ENCODE measurements at places on chromosomes 2 and 18.
A peak's percentile ranks its signal among the peaks of the same experiment; 100 is the strongest.

- peak; percentile 55 for DNase-seq
These were observed 102.3 kb downstream of the TGIF1 start for GRCh38 chr18:3552305-3552704.

- DNase-seq, result no peak
These were observed 166.8 kb upstream of the CHAC2 start for GRCh38 chr2:53600815-53601214.

DNA sequence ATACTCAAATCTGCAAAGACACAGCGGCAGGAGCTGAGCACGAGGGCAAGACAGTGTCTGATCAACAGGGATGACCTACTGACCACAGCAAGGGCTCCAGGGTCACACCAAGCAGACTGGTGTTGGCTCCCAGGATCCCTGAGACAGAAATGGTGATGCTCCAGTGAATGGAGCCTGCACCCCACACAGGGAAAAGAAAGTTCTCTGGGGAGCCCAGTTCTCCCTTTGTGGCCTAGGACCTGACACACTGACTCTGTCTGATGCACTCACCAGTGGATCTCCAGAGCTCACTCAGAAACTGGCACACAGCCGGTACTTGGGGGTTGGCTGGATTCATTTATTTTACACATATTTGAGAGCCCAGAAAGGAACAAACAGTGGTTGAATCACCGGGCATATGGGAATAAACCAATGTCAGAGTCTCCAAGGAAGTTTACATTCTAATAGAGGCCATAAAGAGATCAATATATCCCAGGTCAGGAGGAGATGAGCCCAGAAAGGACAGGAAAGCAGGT is 215.6 kb upstream of the ARL4C start:
- no peak for DNase-seq

DNA sequence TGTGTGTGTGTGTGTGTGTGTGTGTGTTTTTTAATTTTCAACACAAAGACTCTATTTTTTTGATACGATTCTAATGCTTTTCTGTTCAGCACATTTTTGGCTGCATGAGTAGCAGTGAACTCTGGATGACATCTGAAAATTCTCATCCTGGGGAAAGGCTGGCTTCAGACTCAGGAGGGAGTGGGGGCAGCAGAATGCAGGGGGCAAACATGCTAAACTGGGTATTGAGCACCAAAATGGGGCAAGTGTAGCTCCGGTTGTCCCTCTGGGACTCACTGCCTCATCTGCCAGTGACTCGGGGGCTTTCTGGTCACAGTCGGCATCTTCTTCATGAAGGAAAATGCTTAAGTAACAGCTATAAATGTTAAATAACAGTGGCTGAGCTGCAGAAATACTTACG is 116.8 kb upstream of the PID1 start:
- no peak for DNase-seq

GRCh38 chr2:47688561-47688960 is 94.4 kb upstream of the MSH6 start:
- no peak for DNase-seq

DNA sequence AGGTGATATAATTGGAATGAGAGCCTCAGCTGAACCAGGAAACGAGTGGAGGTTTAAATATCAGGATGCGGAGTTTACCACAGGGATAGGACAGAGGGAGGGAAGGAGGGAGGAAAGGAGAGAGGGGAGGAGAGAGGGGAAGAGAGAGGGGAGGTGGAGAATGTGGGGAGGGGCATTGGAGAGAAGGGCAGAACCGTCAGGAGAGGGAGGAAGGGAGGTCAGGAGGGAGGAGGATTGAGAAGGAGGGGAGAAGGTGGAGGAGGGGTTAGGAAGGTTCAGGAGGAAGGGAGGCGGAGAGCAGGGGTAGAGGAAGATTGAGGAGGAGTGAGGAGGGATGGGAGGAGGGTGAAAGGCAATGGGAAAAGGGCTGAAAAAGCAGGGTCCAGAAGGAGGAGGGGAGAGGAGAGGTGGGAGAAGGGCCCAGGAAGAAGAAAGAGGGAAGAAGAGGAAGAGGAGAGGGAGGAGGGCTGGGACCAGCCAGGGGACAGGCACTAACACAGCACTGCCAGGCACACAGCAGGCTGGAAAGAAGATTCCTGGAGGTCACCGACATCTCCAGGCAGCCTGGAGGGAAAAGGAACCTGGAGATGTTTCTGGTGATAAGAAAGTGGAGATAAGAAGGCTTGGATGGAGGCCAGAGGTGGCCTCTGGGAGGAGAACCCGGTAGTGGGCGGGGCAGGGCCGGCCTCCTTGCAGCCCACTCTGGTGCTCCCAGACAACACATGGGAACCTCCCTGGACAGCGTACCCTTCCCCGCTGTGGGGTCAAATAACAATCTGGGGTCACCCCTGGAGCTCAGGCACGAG is 176.7 kb upstream of the SMAD2 start:
- peak; percentile 62 for DNase-seq

DNA sequence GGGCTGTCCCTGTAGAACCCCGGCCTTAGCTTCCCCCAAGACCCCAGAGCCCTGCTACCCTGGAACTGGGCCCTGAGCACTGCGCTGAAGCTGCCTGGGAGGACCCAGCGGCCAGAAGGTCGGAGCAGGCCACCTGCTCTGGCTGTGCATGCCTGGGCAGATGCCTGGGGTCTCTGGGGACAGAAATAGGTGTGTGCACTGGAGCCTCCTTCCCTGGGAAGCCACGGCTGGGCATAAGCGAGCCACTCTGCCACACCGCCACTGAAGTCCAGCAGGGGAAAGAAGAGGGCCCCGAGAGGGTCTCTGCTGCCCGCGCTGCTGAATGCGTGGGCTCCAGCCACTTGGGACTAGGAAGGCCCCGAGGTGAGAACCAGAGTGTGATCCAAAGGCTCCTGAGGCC is 6.7 kb downstream of the GBX2 start:
- DNase-seq, result peak; percentile 48

GRCh38 chr2:33913071-33913616 is 314.0 kb upstream of the FAM98A start:
- no peak for DNase-seq

DNA sequence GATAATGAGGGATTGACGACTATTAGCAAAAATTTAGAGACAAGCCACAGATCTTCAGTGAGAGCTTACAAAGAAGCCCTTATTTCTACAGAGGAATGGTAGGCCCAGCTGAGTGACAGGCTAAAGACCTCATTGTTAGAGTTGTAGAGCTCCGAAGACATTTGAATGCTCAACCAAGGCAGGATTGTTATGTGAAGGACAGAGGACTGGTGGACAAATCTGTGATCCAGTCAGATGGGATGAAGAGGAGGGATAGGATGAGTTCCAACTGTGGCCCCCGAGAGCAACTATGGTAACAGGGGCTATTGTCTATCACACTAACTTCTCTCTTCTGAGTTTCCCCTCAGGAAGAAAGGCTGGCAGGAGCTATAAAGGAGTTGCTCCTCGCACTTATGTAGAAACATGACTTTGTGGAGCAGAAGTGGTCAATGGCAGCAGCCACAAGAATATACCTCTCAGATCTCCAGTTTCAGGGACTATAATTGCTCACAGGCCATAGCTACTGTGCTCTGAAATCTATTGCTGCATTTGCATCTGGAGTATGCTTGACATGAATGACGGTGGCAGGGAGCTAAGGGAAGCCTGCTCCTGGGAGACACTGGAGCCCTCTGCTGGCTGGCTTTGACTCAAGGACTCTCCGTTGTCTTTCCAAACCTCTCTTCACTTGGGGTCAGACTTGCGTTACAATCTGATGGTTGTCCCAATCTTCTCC is 50.3 kb upstream of the GREB1L start:
- peak; percentile 89 for DNase-seq

DNA sequence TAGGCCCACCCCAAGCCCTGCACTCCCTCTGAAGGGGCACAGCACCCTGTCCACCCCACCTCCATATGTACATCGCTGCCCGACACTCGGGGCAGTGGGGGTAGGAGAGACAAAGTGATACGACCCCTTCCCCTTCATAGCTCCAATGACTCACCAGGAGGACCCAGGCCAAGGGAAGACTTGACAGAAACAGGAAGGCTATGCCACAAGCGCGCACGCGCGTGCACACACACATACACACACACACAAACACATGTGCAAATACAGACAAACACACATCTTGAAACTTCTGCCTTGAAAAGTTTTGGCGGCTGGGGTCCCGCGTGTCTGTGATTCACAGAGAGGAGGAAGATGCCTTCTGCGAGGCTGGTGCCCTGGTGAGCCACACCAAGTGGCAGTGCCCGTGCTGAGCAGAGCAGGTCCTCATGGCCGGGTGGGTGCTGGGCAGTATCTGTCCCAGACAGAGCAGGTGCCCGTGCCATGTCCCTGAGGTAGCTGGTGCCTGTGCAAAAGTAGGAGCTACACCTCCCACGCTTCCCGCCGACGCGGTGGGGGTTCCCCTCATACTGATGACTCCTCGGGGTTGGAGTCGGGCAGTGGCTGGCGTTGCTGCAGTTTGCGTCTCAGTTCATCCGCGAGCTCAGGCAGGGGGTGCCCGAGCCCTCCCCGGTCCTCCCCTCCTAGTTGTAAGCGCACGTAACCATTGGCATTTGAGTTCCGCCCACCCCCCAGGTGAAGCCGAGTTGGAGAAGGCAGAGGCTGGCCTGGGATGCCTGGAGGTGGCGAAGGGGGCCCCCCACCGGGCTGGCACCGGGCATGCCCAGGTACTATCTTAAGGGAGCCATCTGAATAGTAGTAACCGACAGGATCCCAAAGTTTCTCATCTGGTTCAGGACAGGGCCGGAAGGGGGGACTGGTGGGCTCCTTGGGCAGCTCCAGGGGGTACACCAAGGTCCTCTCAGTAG is 2.5 kb upstream of the ANKRD39 start:
- peak; percentile 49 for DNase-seq

DNA sequence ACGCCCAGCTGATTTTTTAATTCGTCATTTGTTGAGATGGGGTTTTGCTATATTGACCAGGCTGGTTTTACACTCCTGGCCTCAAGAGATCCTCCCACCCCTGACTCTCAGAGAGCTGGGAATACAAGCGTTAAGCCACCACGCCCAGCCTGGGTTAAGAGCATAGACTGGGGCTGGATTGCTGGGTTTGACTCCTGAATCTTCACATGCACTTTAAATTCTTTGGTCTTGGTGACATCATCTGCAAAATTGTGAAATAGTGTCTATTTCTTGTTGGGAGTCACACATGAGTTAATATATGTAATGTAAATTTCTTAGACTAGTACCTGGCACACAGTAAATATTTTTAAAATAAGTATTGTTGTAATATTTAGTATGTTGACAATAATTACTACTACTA is 257.4 kb downstream of the DOK6 start:
- DNase-seq, result no peak

DNA sequence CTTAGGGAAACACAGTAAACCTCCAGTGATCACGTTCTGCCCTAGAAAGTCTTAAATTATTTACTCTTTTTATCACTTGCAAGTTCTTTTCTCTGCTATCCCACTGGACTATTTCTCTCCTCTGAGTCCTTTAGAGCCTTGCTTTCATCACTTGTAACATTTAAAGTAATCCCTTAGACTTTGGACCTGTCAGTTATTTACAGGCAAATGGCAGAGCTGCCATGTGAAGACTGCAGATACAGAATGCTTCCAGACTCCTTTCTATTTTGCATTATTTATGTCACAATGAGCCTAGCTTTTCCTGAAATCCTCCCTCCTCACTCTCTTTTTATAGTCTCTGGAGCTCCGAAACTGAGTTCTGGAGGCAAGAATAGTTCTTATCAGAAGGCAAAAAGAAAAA is 325.6 kb upstream of the TRIB2 start:
- DNase-seq, result no peak

GRCh38 chr18:63477968-63478367 is 1.2 kb downstream of the SERPINB5 start:
- peak; percentile 62 for DNase-seq

DNA sequence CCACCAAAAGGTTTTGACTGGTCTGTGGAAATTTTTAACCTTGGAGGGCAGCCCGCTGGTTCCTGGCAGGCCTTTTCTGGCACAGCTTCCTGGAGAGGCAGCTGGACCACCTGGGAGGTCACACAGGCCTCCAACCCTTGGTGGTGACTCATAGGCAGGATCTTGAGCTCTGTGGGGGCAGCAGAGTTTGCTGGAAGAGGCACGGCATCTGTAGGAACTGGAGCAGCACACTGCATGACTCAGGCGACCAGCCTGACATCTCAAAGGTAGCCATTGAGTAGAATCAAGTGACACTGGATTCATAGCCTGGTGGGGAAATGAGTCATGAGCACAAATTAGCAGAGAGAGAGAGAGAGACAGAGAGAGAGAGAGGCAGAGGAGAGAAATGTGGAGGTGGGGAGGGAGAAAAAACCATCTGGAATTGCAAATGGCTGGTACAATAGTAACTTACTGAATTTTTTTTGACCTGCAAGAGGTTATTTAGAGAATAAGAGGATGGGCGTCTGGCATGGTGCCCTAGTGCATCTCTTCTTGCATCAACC is 57.4 kb downstream of the TRPM8 start:
- DNase-seq, result no peak

DNA sequence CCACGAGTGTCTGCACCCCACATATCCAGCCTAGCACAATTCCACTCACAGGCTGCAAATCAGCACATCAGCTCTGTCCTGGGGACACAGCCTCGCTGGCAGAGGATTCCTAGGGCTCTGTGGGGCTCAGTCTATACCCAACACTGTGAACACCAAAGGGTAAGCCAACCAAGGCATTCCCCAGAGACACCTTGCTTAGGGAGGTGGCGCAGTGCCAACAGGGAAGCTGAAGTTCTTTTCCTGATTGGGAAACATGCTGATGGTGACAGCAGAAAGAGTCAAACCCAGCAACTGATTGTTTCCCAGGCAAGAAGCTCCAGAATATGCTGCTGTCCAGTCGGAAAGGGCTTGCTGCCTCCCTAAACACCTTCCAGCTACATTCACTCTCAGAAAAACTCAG is 55.8 kb downstream of the TTC32 start:
- DNase-seq, result no peak

- no peak for DNase-seq
These were observed 1.9 kb upstream of the ODC1 start for GRCh38 chr2:10449838-10450691.

- no peak for DNase-seq
These were observed 643.3 kb downstream of the SOCS6 start for GRCh38 chr18:70931942-70932814.

- no peak for DNase-seq
These were observed 300.0 kb upstream of the CHAC2 start for GRCh38 chr2:53467467-53468180.

DNA sequence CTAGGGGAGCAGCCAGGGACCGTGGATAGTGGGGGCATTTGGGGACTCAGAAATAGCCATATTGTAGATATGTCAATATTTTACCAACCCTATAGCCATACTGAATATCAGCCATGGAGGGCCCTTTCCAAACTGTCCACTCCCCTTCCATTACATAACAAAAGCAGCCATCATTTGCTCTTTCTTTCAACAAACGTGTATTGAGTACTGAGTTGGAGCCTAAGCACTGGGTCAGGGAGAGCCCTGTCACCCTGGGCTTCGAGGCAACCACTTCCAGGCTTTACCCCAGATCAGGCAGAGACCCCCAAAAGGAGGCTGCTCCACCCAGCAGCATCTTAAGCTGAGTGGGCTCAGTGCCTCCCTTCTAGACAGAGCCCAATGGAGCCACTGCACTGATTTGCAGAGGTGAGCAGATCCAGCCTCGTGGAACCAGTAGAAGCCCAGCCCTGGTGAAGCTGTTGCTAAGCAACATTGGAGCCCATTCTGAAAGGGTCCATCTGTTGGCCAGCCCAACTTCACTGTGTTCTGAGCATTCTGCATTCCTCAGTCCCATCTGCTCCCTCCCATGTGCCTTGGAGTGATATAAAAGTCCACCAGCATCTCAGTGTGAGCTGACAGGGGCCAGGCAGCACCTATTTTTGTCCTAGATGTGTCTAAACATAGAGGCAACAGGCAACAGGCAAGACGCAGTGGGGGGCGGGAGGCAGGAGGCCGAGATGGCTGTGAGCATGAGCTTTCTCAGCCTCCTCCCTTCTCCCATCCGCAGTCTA is 112.1 kb downstream of the PLB1 start:
- DNase-seq, result no peak

GRCh38 chr2:15058015-15058720 is 425.7 kb downstream of the LRATD1 start:
- peak; percentile 66 for DNase-seq

Data from endodermal cell (in vitro differentiated cells).